Fibroblast of skin of abdomen (primary cell): ENCODE measurements at places on chromosomes 13 and 19.

- DNase-seq = no peak
Observed at GRCh38 chr19:33813391-33814101, 16.9 kb downstream of the KCTD15 start.

DNA sequence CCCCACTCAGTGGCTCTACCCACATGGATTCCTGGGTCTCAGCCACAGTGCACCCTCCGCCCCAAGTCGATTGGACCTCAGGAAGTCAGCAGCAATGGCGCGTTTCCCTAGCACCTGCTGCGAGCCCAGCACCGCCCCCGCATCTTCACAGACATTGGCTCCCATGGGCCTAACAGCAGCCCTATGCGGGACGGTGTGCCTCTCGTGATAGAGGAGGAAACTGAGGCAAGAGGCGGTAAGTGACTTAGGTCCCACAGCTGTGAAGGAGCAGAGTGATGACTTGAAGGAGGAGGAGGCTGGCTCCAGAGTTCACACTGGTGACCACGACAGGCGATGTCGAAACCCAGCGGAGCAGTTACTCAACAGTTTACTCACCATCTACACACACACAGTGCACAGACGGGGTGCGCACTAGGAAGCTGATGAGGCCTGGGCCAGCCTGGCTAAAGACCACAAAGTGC, 104.5 kb upstream of the SOX1 start:
- no peak for DNase-seq

GRCh38 chr19:29712744-29713516, 2.1 kb downstream of the C19orf12 start:
- no peak for DNase-seq

GRCh38 chr13:34322014-34322742, 504.2 kb downstream of the RFC3 start:
- DNase-seq = no peak

DNA sequence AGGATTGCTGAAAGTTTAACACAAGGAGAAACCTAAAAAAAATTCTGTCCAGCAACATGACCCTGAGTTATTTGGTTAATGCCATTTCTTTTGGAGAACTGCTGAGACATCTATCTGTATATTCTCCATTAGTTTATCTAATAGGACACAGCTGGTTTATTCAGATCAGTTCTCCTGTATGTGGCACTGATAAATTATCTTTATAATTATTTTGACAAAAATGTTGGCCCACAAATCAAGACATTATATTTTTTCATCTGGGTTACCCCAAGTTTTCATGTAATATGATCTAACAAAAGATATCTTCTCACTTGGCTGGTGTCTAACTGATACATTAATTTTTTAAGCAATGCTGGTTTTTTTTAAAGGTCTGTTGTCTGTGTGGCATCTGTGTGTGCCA, 231.4 kb downstream of the KLF12 start:
- no peak for DNase-seq

DNA sequence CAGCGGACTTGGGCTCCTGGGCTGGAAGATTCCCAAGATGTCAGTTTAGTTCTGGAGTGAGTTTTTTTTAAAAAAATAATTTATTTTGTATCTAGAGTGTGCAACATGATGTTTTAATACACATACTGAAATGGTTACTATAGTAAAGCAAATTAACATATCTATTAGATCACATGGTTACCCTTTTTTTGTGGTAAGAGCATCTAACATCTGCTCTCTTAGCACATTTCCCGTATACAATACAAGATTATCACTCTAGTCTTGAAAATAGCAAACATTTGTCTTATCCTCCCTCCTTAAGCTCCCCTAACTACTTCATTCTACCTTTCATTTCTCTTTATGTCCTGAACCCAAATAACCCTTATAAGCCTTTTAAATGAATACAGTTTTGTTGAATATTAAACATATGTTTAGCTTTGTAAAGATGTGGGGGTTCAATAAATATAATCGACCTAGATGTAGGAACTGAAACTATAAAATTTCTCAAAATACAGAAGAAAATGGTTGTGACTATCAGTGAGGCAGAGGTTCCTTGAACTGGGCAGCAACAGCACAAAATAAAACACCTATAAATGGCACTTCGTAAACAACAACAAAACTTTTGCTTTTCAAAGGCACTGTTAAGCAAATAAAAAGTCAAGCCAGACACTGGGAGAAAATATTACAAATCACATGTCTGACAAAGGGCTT, 466.6 kb downstream of the FGF9 start:
- no peak for DNase-seq

GRCh38 chr13:66759919-66760318, 470.2 kb downstream of the PCDH9 start:
- DNase-seq = no peak

GRCh38 chr13:44040818-44041100, 161.1 kb downstream of the LACC1 start:
- peak; percentile 16 for DNase-seq

DNA sequence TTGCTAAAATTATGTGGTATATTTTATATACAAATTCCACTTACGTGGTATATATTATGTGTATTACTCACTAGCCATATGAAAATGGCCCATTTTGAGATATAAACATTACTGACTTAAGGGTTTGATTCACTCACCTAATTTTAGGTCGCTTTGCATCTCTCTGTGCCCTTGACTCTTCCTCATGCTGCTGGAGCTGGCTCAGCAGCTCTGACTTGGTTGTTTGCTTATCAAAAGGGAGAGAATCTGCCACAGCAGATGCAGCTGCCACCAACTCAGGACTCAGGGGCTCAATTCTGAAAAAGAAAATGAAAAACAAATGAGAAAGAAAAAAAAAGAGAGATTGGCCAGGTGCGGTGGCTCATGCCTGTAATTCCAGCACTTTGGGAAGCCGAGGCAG, 12.2 kb downstream of the MRPS31 start:
- no peak for DNase-seq

DNA sequence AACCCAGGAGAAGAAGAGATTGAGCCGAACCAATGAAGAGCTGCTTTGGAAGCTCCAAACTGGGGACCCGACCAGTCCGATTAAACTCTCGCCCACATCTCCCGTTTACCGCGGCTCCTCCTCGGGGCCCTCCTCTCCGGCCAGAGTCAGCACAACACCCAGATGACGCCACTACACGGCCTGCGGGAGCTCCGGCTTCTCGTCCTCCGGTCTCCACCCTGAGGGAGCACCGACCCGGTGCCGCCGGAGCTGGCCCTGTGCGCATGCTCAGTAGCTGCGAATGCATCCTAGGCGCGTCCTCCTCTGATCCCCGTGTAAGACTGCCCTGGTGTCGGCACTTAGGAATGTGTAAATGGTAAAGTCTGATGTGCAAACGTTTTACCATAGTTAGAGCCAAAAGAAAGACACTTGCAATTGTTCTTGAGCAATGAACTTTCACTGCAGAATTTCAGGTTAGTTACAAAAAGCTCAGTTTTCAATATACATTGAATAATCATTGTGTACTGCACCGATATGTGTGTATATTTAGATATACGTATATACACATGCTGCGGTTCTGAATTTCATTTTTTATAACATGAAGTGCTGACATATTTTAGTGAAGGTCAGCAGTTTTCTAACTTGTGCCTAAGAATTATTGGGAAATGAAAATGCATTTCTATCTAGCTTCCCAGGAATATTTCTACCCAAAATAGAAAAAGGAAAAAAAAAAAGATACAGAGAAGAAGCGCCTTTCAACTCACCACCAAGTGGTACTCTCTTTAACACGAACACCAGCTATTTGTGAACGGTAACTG, 92.2 kb downstream of the SLC7A1 start:
- DNase-seq = peak; percentile 36

- DNase-seq = no peak
Observed at GRCh38 chr19:38945562-38946228, 15.0 kb downstream of the MRPS12 start.

- DNase-seq = no peak
Observed at GRCh38 chr13:69959046-69959445, 148.6 kb upstream of the ATXN8OS start.

DNA sequence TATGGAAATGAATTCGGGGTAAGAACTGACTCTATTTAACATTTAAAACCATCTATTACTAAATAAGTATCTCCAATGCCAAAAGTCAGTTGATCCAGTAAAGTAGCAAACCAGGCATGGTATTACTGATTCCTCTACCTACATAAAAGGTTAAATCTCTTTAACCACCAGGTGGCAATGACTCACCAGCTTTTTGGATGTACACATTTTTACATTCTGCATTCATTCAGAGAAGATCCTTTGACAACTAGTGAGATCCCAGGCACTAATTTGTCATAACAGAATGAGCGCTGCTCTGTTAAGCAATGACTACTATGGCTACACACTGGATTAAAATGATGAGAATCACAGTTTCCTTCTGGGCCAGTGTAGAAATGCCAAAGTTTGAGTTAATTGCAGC, 329.8 kb upstream of the GPC6 start:
- peak; percentile 45 for DNase-seq

GRCh38 chr19:29854033-29854432, 42.2 kb downstream of the CCNE1 start:
- no peak for DNase-seq

GRCh38 chr13:50670847-50671496, 172.5 kb downstream of the DLEU7 start:
- DNase-seq = no peak

GRCh38 chr19:42360787-42361544, 29.1 kb downstream of the CNFN start:
- no peak for DNase-seq

DNA sequence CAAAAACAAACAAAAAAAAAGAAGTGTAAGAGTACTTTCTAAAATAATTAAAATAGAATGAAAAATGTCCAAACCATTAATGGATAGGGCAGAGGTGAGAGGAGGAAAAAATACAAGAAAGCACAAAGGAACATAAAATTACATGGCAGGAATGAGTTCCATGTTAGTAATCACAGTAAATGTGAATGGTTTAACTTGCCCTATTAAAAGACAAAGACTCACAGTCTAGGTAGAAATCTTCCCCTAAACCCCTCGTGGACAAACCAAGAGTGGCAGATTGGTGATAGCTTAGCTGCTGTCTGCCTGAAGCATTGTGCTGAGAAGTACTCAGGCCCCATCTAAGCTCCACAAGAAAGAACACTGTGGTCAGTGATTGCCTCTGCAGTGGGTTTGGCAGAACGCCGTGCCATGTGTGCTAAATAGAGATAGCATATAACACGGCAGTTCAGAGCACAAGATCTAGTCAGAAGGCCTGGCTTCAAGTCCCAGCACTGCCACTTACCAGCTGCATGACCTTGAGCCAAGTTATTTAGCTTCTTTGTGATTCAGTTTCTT, 103.5 kb downstream of the DPF1 start:
- no peak for DNase-seq

DNA sequence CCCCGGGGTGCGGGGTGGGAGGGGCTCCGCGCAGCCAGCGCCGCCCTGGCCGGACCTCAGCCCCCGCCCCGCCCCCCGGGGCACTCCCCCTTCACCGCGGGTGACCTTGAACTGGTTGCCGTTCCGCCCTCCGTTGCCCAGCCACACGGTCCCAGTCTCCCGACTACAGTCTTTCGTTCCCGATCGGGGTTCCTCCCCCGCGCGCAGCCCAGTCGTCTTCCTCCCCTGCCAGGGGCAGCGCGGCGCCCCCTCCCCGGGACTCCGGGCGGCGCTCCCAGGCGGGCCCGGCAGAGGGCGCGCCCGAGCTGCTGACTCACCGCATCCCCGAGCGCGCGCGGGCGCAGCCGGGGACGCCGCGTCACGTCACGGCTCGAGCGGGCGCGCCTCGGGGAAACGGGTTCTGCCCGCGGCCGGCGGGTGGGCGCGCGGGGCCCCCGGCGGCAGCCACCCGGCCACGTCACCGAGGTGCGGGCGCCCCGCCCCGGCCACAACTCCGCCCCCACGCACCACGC, 459 bp downstream of the MIDN start:
- peak; percentile 78 for DNase-seq

GRCh38 chr13:26839682-26840081, 79.1 kb upstream of the GPR12 start:
- no peak for DNase-seq

DNA sequence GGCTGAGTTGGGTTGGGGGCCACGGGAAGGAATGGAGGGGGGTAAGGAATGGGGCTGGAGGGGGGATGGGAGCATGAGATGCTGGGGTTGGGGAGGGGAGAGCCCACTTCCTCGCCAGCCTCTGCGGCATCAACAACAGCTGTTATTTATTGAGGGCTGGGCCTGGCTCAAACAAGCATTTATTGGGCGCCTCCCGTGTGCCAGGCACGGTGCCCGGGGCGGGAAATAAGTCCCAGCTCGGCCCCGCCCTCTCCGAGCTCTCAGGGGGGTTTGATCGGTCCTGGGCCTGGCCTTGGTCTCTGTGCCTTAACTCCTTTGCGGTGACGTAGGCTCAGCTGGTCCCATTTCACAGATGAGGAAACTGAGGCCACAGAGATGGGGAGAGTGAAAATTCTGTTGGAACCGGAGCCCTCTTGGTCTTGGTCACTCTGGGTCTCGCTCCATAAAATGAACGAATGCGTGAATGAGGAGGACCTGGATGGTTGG, 919 bp upstream of the ADAMTS10 start:
- DNase-seq = peak; percentile 27

DNA sequence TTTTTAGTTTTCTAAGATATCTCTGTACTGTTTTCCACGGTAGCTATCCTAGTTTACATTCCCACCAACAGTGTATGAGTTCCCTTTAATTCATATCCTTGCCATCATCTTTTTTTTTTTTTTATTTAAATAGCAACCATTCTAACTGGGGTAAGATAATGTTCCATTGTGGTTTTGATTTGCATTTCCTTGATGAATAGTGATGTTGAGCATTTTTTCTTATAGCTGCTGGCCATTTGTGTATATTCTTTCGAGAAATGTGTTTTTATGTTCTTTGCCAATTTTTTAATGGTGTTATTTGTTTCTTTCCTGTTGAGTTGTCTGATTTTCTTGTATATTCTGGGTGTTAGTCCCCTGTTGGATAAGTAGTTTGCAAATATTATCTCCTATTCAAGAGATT, 454.8 kb downstream of the DACH1 start:
- no peak for DNase-seq

DNA sequence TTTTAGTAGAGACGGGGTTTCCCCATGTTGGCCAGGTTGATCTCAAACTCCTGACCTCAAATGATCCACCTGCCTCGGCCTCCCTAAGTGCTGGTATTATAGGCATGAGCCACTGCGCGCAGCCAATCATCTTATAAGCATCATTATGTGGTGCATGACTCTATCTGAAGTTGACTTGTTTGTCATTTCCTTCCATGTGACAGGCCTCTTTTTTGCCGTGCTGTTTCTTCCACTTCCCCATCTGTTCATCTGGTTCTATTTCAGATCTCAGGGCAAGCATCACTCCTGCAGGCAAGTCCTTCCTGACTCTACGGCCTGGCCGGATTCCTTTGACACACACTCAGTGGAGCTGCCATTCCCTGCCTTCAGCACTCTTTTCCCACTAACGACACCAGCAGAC, 15.2 kb downstream of the COL5A3 start:
- no peak for DNase-seq

- no peak for DNase-seq
Observed at GRCh38 chr13:32178763-32179162, 136.4 kb downstream of the ZAR1L start.

DNA sequence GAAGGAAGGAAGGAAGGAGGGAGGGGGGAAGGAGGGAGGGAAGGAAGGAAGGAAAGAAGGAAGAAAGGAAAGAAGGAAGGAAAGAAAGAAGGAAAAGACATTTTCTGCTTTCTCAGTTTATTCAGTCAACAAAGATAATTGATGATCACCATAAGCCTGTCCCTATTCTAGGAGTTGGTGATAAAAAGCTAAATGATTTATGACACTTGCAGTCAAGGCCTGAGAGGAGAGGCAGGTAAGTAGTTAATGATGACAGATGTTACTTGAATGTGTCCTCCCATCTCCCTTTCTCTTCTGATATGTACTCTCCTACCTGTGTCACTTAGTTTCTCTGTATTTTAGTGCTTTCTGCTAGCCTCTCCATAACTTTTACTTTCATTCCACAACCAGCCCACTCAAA, 141.3 kb downstream of the SLITRK6 start:
- no peak for DNase-seq
